Right renal cortex interstitium (tissue), 3 donors: ENCODE measurements at places on chromosomes 16 and 17. TPM values are rescaled to one million over a fixed set of nuclear protein-coding genes. Genes with fewer than 3 reads are reported as not detected.

SRSF1 gene
- 403 TPM for polyA plus RNA-seq

TMEM106A gene
- polyA plus RNA-seq, result 15.2 TPM

OR4D1 gene
- not detected for polyA plus RNA-seq

EPN3 gene
- polyA plus RNA-seq, result 9.8 TPM

TEKT3 gene
- 1.7 TPM for polyA plus RNA-seq

TP53TG3C gene
- polyA plus RNA-seq, result not detected

NPIPA5 gene
- 0.87 TPM for polyA plus RNA-seq

SOST gene
- polyA plus RNA-seq, result 51.9 TPM

TBC1D3G gene
- not detected for polyA plus RNA-seq

VPS9D1 gene
- polyA plus RNA-seq, result 9.2 TPM

AANAT gene
- polyA plus RNA-seq, result not detected

DNA sequence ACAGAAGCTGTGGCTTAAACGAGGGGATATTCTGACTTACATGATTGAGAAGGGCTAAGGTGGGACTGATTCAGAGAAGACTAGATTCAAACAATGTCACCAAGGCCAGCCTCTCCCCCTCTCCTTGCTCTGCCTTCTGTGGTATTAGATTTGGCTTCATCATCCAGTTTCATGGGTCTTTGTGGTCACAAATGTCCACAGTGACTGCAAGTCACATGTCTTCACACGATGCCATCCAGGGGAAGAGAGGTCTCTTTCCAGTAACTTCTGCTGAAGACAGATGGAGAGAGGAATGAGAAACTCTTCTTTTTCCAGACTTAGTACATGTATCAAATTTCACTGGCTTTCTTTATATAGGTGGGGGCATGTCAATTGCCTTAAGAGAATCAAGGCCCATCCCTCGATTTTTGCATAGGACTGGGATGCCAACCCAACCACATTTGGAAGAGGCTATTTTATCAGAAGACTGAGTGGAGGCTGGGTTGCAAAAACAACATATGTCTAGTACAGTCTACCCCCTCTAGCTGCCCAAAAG is 57.3 kb upstream of the HNF1B start:
- DNase-seq, result no peak

DNA sequence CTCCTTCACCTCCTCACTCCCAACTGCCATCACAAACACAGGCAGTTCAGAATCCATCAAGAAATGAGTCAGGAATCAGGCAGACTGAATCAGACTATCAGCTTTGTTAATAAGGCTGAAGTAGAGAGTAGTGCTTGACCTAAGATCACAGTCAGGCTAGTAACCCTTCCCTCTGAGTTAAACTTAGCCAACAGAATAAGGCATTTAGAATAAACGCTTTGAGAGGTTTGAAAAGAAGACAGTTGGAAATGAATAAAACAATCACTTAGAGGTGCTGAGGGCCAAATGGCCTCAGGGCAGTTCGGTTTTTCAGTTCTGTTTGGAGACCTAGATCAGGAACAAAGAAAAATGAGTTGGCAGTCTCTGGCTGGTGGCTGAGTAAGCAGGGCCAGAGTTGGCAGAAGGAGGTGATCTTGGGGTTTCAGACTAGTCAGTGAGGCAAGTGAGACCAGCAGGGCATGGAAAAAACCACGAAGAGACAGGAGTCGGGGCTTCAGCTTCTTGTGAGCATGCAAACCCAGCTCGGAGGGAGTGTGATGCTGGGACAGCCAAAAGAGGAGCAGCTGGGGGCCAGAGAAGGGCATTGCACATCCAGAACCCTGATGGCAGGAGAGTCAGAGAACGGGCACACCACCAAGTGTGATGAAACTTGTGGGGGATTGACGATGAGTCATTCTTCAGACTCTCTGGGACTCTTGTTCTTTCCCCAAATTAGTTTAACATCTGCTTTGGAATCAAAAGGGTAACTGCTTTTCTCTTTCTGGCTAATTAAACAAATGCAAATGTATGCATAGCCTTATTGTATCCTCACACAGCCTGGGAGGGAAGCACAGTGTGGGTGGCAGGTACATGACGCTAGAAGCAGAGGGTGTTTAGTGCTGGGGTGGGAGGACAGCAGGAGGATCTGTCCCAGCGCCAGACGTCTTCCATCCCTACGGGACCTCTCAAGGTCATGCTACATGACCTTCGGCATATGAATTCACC is 54.8 kb downstream of the SPECC1 start:
- no peak for DNase-seq

GRCh38 chr16:677316-678190 is 2.1 kb downstream of the RHBDL1 start:
- DNase-seq, result no peak

GRCh38 chr17:27529230-27529796 is 73.1 kb downstream of the KSR1 start:
- DNase-seq, result no peak

DNA sequence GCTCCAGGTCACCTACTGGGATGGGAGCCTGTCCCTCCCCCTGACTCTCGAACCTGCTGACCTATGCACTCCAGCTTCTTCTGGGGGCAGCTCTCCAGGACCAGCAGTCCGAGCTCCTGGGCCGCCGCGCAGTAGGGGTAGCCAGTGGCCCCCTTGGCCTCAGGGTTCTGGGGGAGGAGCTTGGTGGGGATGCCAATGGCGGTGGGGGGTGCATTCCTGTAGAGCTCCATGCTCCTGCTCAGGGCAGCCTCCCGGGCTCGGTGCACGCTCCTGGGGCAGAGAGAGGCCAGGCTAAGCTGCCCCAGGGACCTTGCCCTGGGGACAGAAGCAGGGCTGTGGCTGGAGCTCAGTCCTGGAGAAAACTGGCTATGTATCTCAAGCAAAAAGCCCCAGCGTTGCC is 7.7 kb upstream of the SPATA2L start:
- DNase-seq, result no peak

DNA sequence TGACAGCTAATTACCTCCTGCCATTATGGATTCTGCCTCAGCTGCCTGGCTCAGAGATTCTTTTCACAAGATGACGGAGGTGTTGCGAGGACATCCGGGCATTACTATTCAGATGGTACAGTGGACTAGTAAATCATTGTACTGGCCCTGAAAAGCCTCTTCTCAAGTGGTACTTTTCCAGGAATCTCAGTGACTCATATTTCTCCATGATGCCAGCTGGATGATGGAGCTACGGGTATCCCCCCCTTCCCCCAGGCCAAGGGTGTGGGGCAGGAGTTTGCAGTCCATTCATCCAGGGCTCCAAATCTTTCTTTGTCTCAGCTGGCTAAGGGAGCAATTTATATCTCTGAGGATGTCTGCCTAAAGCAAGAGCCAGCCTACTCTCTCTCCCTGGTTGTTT is 107.7 kb upstream of the GPR139 start:
- no peak for DNase-seq

GRCh38 chr17:77228241-77228752 is 87.5 kb downstream of the SEC14L1 start:
- DNase-seq, result no peak

- no peak for DNase-seq
These were observed 98.1 kb downstream of the WNT3 start for GRCh38 chr17:46720408-46720807.

DNA sequence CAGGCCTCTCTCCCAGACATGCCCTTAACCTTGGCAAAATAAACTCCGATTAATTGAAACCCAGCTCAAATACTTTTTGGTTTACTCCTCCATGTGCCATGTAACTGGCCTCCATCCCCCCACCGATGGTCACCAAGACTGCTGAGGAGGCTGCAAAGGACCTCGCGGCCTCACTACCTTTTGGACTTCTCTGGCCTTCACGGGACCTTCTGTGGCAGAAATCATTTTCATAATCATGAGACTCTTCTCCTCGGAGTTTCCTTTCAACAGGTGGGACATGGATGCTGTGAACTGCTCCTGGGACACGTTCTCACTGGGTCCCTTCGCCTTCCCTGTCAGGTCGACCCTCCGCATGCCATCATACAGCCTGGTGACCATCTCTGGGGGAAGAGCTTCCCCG is 9.0 kb downstream of the MEAK7 start:
- DNase-seq, result no peak

DNA sequence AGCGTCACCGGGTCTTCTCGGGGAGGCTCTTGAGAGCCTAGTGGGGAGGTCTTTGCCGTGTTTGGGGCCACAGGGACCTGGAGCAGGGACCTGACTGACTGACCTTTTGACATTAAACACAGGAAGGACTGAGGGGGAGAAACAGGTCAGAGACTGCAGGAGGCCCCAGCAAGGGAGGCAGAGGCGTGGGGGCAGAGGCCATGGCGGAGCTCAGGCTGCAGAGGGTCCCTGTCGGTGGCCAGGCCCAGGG is 41.6 kb upstream of the GSE1 start:
- DNase-seq, result no peak

DNA sequence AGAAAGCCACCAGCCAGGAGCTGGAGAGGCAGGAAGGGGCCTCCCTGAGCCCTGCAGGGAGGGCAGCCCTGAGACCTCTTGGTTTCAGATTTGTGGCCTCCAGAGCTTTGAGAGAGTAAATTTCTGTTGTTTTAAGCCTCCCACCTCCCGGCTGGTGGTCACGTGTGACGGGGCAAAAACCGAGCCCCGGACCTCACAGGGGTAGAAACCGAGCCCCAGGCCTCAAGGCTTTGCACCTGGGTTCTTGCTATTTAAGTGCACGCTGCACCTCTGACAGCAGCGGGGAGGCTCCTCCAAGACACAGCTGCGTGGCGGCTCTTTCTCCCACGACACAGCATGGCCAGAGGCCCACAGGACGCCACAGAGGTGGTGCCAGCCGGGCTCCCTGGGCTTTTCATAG is 17.4 kb upstream of the ZC3H18 start:
- no peak for DNase-seq

- DNase-seq, result no peak
These were observed 628 bp downstream of the GALK1 start for GRCh38 chr17:75764417-75764710.

- DNase-seq, result no peak
These were observed 29.9 kb downstream of the DCUN1D3 start for GRCh38 chr16:20870122-20870820.

- DNase-seq, result no peak
These were observed 25.4 kb downstream of the CCR7 start for GRCh38 chr17:40539711-40540411.

- DNase-seq, result no peak
These were observed 30.8 kb upstream of the GAS7 start for GRCh38 chr17:10229181-10229580.

DNA sequence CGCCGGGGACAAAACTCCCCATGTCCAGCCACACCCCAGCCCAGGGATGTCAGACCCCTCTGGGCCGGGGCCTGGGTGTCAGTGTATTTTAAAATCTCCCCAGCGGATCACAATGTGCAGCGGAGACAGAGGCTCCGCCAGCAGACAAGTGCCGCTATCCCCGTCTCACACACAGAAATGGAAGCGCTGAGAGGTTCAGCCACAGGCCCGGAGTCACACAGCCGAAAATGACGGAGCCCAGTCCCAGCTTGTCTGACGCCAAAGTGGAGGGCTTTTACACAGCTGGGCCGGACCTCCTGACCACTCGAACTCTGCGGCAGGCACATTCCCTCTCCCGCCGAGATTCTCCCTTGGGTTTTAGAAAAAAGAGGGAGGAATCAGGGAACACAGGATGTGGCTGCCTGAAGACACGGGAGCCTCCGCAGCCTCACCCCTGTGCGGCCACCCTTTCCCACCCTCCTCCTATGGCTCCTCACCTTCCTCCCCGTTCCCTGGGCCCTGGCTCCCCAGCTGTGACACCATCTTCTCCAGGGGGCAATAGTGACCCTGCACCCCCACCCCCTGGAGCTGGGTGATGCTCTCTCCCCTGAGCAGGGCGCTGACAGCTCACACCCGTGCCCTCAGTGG is 6.8 kb upstream of the OSGIN1 start:
- no peak for DNase-seq

DNA sequence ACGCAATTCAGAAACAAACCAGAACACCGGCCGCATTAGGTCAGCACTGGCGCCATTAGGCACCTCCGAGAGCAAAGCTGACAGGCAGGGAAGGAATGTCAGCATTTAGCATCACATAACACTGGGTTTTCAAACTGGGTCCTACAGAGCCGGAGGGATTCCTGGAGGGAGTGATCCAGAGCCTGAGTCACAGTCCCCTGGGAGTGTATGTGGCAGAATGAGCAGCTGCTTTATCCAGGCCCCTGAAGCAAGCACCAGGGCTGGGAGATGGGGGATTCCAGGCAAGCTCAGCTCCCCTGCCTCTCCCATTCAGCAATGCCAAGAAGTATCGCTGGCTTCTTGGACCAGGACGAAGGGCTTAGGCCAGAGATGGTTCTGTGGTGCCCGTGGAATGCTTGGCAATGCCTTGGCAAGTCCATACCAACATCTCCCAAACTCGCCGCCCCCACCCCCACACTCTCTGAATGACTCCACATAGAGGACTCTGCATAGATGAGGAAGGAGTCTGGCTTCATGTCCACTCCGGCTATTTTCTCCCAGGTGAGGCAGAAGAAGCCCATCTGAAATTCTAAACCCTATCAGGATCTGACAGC is 20.4 kb downstream of the GAS7 start:
- no peak for DNase-seq

DNA sequence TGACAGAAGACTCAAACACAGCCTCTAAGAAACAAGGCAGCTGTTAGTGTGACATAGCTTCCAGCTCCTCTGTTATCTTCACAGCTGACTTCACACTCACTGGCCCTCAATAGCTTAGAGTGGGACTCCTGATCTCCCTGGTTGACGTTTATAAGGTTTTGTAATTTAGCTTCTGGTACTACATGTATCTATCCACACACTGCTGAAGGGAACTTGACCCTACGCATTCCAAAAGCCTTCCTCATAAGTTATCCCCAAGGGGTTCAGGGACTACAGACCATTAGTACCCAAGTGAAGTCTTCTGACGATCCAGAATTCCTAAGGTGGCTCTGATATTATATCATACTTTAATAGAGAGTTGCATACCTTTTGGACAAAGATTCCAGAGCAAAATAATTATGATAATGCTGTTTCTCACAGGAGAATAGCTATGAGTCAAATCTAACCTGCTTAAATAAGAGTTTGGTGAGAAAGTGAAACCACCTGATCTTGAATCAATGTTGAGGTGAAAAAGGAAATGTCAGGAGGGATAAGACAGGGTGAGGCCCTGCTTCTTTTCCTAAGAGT is 14.5 kb downstream of the ACACA start:
- no peak for DNase-seq

DNA sequence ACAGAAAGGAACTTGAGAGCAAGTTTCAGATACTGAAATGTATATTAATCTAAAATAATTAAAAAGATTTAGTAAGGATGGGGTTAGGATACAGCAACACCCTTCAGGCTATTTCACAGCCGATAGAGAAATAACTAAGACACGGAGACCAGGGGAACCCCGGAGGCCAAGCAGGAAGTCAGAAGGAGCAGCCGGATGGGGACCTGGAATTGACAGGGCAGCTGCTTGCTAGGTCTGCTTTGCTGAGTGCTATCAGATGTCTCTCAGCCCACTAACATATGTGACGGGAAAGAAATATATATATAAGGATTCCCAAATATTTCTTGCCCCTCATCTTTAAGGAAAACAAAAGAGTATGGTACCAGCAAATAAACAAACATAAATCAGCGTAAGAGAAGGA is 154.1 kb upstream of the CDH5 start:
- DNase-seq, result no peak

- DNase-seq, result no peak
These were observed 44.6 kb downstream of the NDEL1 start for GRCh38 chr17:8480011-8480976.
